ENCODE measurements at places on chromosomes 3 and 15.

DNA sequence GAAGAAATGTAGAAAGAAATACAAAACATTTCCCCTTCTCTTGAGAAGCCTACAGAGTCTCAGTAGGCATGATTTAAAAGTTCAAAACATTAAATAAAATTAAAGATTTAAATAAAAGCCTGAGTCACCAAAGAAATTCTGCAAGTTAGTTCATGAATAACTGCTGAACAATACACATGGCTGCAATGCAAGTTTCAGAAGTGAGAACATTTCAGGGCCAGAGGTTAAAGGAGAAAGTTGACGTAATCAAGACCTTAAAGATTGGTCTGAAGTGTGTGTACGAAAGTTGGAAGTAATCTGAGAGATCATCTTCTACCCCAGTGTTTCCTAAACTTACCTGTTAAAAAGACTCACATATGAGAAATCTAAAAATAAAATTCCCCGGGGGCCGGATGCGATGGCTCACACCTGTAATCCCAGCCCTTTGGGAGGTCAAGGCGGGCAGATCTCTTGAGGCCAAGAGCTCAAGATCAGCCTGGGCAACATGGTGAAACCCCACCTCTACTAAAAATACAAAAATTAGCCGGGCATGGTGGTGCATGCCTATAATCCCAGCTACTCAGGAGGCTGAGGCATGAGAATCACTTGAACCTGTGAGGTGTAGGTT lies 108.7 kb upstream of the PHLDB2 start:
- no peaks in the 10 kb centered on the region for H3K4me1 ChIP-seq
- no peak overlapping the region for H3K4me3 ChIP-seq
- no peaks in the 10 kb centered on the region for H3K27me3 ChIP-seq
- no peak overlapping the region for H3K27ac ChIP-seq
- no peak for DNase-seq
- H3K36me3 ChIP-seq = no peaks in the 10 kb centered on the region

GRCh38 chr3:10294030-10294586 lies 1.4 kb upstream of the GHRL start:
- H3K4me1 ChIP-seq = peaks cover 21% of the 10 kb centered on the region
- H3K36me3 ChIP-seq = peaks cover 18% of the 10 kb centered on the region
- DNase-seq = no peak
- no peak overlapping the region for H3K27ac ChIP-seq
- no peaks in the 10 kb centered on the region for H3K27me3 ChIP-seq
- no peak overlapping the region for H3K4me3 ChIP-seq

DNA sequence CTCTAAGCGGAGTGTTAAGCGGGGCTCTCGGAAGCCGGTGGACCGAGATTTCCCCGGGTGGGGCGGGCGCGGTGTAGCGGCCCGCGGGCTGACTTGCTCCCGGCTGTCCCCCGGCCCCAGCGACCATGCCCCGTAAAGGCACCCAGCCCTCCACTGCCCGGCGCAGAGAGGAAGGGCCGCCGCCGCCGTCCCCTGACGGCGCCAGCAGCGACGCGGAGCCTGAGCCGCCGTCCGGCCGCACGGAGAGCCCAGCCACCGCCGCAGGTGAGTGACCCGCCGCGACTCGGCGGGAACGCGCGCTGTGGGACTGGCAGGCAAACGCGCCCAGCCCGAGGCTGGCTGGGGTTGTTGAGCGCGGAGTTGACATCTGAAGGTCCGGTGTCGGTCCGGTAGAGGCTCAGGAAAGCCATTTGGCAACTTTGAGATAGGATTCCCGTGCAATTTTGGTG lies 1.3 kb downstream of the SMC4 start:
- peaks cover 13% of the 10 kb centered on the region for H3K4me1 ChIP-seq
- H3K27me3 ChIP-seq = no peaks in the 10 kb centered on the region
- no peaks in the 10 kb centered on the region for H3K36me3 ChIP-seq
- H3K27ac ChIP-seq = peak overlapping the region; percentile 71

GRCh38 chr3:195255571-195256501 lies 15.1 kb downstream of the XXYLT1 start:
- no peaks in the 10 kb centered on the region for H3K36me3 ChIP-seq
- no peak overlapping the region for H3K4me3 ChIP-seq
- peak; percentile 6 for DNase-seq
- H3K27ac ChIP-seq = no peak overlapping the region
- H3K4me1 ChIP-seq = peaks cover 25% of the 10 kb centered on the region

DNA sequence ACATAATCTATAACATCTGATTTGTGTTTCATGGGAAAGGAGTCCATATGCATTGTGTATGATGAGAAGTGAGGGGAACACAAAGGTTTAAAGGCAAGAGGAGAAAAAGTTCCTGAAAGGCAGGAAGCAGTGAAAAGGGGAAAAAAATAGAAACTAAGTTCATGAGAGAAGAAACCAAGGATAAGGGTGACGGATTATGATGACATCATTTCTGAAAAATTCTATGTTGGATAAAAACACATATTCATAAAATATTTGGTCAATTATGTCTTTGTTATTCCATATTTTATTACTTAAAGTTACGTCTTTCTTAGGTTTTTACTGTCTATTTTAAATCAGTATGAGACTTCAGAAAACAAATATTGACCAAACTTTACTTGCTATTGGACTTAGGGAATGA lies 48.6 kb upstream of the CP start:
- DNase-seq = no peak
- H3K27ac ChIP-seq = no peak overlapping the region
- no peaks in the 10 kb centered on the region for H3K4me1 ChIP-seq

DNA sequence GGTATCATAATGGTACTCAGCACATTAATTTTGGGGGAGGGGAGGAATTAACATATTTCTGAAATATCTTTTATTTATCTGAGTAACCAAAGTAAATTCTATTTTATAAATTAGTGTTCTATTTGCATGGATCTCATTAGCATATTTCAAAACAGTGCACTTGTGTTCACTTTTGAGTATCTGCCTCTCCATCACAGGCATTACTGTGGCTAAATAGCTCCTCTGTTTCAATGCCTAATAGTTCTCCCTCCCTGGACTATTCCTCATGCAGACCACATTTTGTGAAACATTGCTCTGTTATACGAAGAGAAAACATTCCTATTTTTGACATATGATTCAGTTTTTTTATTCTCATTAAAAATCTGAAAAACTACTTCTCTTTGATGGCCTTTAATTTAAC lies 1127.8 kb downstream of the TUSC7 start:
- H3K4me1 ChIP-seq = no peaks in the 10 kb centered on the region
- H3K4me3 ChIP-seq = no peak overlapping the region
- H3K27ac ChIP-seq = no peak overlapping the region
- no peak for DNase-seq
- H3K36me3 ChIP-seq = no peaks in the 10 kb centered on the region
- no peaks in the 10 kb centered on the region for H3K27me3 ChIP-seq

DNA sequence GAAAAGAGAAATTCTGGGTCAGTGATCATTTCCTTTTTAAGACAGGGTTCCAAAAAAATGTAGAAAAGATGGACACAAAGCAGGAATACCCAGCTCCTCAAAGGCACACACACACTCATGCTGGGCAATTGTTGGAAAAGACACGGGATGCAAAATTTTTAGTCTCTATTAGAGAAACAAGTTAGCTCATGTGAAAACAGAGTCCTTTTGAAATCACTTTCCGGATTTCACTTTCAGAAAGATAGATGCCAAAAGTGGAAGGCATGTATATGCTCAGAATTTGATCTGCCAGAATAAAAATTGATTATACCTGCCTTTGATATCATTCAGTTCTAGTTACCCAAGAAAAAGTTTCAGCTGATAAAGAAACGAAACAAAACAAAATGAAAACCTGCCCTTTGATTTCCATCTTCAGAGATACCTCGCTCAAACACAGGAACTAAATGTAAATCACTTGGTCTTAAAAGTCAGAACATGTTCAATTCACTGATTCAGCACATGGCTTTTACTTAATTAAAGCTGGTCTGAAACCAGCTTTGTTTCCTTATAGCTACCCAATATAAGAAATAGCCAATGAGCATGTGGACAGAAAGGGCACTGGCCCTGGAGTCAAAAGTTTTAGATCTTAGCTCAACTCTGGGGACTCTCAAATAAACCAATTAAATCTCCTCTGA lies 52.8 kb downstream of the PLD1 start:
- DNase-seq = no peak
- no peak overlapping the region for H3K4me3 ChIP-seq
- H3K4me1 ChIP-seq = no peaks in the 10 kb centered on the region
- H3K36me3 ChIP-seq = no peaks in the 10 kb centered on the region

DNA sequence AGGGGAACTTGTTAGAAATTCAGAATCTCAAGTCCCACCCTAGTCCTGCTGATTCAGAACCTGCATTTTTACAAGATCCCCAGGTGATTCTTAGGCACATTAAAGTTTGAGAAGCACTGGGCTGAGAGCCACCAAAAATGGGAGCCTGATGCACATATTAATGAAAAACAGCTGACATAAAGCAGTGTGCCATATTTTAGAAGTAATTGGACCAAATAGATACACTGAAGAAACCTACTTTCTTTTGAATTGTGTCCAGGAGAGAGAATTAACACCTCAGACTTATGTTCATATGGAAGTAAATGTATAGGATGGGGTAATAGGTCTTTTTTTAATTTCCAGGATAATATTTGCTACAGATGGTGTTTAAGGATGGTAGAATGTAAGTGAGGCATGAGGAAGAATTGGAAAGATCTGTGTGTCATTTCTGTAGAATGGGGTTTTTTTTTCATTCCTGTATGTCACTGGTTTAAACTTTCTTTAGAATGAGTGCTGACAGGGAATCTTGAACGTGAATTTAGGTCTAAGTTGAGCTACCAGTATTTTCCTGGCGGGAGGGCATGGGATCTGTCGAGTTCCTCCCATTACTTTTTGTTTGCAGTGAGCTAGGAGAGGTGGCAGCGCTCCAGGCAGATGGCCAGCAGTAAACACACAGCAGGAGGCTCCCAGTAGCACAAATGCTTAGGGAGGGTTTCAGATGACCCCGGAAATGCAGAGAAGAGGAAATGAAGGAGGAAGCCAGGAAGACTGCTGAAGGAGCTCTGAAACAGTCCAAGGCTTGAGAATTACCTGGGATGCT lies 185.6 kb downstream of the PLCL2 start:
- H3K27me3 ChIP-seq = no peaks in the 10 kb centered on the region
- H3K36me3 ChIP-seq = peaks cover 37% of the 10 kb centered on the region
- no peak for DNase-seq
- no peak overlapping the region for H3K4me3 ChIP-seq
- peaks cover 14% of the 10 kb centered on the region for H3K4me1 ChIP-seq

DNA sequence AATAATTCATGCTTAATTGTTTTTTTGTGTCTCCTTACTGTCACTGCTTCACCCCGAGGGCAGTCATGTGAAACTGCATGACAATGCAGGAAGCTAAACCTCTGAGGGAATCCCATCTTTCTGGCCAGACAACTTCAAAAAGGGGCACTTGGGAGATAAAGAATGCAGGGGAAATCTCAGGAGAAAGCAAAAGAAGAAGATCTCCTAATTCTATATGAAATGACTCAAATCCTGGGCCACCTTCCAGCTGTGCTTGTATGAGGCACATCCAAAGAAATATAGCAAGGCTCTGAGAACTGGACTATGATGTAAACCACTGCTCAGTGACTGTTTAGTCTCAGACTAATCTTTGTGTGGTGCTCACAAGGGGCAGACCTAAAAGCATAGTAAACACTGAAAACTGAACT lies 22.6 kb upstream of the UMPS start:
- H3K36me3 ChIP-seq = no peaks in the 10 kb centered on the region
- peaks cover 4% of the 10 kb centered on the region for H3K27me3 ChIP-seq
- H3K4me1 ChIP-seq = no peaks in the 10 kb centered on the region
- no peak overlapping the region for H3K27ac ChIP-seq

GRCh38 chr3:134377896-134378295 lies 3.6 kb upstream of the AMOTL2 start:
- no peak overlapping the region for H3K27ac ChIP-seq
- peaks cover 6% of the 10 kb centered on the region for H3K27me3 ChIP-seq
- H3K36me3 ChIP-seq = no peaks in the 10 kb centered on the region
- peaks cover 17% of the 10 kb centered on the region for H3K4me1 ChIP-seq

GRCh38 chr3:57917601-57918000 lies 90.6 kb upstream of the FLNB start:
- no peak overlapping the region for H3K27ac ChIP-seq
- no peaks in the 10 kb centered on the region for H3K4me1 ChIP-seq
- H3K27me3 ChIP-seq = no peaks in the 10 kb centered on the region

DNA sequence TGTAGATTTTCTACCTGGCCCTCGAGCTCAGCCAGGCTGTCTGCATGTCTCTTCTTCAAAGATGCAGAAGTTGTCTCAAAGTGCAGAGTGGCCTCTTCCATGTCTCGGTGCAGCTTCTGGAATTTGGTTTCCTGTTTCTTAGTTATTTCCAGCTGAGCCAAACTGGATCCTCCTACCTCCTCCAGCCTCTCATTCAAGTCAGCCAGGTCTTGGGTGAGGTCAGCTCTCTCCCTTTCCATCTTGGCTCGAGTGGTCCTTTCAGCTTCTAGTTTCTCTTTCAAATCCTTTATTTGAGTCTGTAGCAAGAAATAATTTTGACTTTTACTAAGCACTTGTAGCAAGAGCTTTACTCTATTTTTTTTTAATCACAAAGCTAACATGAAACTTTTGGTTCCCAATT lies 81.8 kb downstream of the MYH15 start:
- H3K27me3 ChIP-seq = no peaks in the 10 kb centered on the region
- no peaks in the 10 kb centered on the region for H3K36me3 ChIP-seq
- H3K4me1 ChIP-seq = no peaks in the 10 kb centered on the region
- H3K27ac ChIP-seq = no peak overlapping the region
- H3K4me3 ChIP-seq = no peak overlapping the region
- DNase-seq = no peak

GRCh38 chr3:195160257-195160898 lies 110.6 kb downstream of the XXYLT1 start:
- H3K27me3 ChIP-seq = no peaks in the 10 kb centered on the region
- no peak overlapping the region for H3K4me3 ChIP-seq
- no peak for DNase-seq
- H3K4me1 ChIP-seq = peaks cover 37% of the 10 kb centered on the region
- H3K27ac ChIP-seq = no peak overlapping the region
- no peaks in the 10 kb centered on the region for H3K36me3 ChIP-seq

DNA sequence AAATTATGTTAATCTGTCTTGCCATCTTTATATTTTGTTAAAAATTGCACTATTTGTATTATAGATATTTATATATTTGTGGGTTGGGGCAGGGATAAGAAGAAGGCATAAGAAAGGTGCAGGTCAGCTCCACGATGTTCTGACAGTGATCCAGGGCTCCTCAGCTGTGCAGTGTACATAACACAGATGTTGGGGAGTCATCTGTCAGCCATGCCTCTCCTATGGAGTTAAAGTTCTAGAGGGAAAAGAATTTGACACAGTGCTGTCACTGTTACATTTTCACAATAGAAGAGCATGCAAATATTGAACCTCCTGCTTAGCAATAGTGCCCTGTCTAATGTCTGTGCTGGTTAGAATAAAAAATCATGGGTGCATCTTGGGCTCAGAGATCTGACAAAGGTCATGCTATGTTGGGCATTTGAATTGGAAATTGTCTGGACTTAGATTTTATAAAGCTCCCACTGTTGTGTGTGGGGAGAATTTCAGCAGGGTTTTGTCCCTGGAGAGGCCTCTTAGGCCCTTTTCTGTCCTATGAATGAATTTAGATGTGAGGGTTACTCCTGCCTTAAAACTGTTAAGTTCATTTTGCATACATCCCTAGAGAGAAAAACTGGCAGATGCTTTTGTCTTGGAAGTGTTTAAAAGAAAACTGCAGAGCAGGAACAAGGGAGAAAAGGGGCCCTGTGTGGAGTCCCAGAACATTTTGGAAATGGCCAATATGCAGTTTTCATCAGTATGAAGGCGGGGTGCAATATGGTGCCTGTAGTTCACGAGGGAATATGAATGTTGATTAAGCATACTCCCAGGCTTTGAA lies 20.4 kb downstream of the CDIN1 start:
- H3K27me3 ChIP-seq = no peaks in the 10 kb centered on the region
- DNase-seq = no peak
- H3K4me1 ChIP-seq = no peaks in the 10 kb centered on the region
- no peak overlapping the region for H3K27ac ChIP-seq
- H3K36me3 ChIP-seq = no peaks in the 10 kb centered on the region
